HL-60 (cell line): ENCODE measurements at places on chromosomes 16 and 17.

DNA sequence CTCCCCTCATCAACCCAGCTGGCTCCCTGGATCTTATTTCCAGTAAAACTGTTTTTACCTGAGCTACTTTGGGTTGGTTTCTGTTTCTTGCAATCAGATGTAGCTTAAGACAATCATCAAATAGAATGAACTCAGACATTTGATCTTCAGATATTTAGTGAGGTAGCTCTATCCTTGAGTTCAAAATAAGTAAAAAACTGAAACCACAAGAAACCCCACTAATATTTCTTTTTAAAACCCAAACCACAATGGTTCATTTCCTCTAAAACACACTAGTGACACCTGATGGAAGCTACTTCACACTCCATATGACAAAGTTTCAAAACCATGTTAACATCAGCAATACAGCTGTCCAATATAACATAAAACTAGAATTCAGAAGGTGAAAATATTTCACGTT is 37.8 kb downstream of the CACNG1 start:
- DNase-seq = no peak

GRCh38 chr17:43434902-43435319 is 36.1 kb downstream of the ARL4D start:
- DNase-seq = no peak

GRCh38 chr17:5740937-5741336 is 156.6 kb upstream of the NLRP1 start:
- DNase-seq = no peak

DNA sequence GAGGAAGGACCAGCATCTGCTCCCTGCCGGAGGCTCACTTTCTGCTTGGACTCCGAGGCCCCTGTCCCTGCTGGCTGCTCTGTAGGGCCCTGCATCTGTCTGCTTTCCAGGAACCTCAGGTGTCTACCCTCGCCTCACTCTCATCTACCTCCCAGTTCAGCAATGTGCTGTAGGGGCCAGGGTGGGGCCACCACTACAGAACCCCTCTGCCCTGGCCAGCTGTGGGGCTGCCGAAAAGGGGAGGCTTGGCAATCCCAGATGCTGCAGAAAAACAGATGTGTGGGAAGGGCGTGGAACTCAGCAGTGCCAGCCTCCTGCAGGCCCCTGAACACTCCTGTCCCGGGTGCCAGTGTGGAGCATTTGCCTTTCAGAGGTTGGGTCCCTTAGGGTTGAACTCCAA is 80.1 kb upstream of the ZNF469 start:
- DNase-seq = no peak

GRCh38 chr16:83561876-83562275 is 245.9 kb upstream of the HSBP1 start:
- no peak for DNase-seq
